Endodermal cell (in vitro differentiated cells): ENCODE measurements at places on chromosomes 11 and 22. TPM values are rescaled to one million over a fixed set of nuclear protein-coding genes. Genes with fewer than 3 reads are reported as not detected.

CRYBB3 gene
- 0.36 and 0.97 TPM in 2 replicates for total RNA-seq

DNA sequence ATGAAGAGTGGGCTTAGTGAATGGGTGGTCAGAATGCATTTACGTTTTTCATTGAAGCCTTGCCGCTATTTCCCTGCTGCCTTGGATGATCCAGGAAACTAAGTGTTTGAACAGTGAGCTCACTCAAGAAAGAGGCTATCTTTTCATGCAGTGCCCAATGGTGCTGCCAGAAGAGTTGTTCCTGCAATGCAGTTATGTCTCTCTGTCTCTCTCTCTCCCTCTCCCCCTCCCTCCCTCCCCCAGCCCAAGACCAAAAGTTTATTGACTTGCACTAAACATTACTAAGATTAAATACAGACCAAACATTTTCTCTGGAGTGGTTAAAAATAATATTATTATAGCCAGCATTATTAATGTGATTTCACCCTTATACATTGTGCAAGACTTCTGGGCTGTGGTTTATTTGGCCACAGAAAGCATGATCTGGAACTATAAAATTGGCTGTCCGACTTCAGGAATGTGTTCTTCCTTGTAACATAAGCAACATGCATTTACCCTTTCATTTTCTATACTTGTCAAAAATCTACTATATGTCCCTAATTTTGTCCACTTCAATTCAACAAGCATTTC lies 6.6 kb upstream of the FUT4 start:
- DNase-seq, result no peak

DNA sequence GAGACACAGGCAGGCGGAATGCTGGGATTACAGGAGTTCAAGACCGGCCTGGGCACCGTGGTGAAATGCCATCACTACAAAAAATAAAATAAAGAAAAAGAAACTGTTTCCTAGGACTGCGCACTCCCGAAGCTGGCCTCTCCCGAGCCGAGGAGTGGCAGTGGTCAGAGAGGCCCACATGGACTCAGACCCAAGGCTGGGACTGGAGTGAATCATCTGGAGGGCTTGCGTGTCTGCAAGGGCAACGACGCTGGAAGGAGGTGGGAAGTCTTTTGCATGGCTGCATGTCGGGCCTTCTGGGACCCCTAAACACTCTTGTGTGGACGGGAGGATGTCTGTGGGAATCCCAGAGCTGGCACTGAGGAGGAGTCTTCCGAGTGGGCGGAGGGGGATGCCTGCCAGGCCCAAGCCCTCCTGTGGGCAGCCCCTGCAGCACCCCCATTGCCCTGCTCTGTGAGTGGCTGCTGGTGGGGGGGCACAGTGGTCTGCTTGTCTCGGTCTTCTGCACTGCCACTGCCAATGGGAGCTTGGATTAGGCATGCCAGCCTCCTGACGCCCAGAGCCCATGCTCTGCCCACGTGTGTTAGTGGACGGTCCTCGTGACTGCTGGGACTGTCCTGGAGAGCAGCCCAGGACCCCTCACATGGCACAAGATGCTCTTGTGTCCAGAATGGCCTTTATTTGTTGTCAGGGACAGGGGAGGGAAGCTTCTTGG lies 1.8 kb upstream of the AP2A2 start:
- no peak for DNase-seq

- DNase-seq, result peak; percentile 86
These were observed at the start of gene RIN1 for GRCh38 chr11:66336234-66337102. Gene RIN1 (minus strand): TSS chr11:66336434. CDS start chr11:66336402, 32 bp downstream.

DNA sequence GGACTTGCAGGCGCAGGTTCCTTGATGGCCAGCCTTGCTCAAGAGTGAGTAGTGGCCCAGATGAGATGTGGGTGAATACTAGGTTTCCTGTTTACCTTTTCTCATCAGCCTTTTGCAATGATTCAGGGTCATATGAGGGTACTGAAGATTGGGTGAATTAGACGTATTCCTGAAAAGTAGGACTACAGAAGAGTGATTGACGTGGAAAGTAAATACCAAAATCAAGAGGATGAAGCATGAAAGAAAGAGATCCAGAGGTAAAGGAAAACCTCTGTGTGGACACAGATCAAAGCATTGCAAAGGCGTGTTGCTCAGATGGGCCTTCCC lies 59.9 kb downstream of the CYB5R2 start:
- no peak for DNase-seq
